ENCODE measurements at places on chromosomes 6 and 20. TPM values are rescaled to one million over a fixed set of nuclear protein-coding genes. Genes with fewer than 3 reads are reported as not detected.

PXMP4 gene
- total RNA-seq, result 9.6 TPM

MYBL2 gene
- total RNA-seq, result 3.7 TPM

TBC1D32 gene
- 27.1 TPM for total RNA-seq

VNN1 gene
- total RNA-seq, result not detected

DEFB132 gene
- not detected for total RNA-seq

Measured in hair follicle dermal papilla cell (primary cell).